GM12878 (cell line): ENCODE measurements at places on chromosomes 7 and 10. TPM values are rescaled to one million over a fixed set of nuclear protein-coding genes. Genes with fewer than 3 reads are reported as not detected.

C7orf57 gene
- polyA plus RNA-seq = not detected in 2 replicates

SYT15 gene
- 0.15 and 0.29 TPM in 2 replicates for polyA plus RNA-seq

NXPH1 gene
- not detected in 2 replicates for polyA plus RNA-seq

HTR7 gene
- polyA plus RNA-seq = not detected in 2 replicates

DNA sequence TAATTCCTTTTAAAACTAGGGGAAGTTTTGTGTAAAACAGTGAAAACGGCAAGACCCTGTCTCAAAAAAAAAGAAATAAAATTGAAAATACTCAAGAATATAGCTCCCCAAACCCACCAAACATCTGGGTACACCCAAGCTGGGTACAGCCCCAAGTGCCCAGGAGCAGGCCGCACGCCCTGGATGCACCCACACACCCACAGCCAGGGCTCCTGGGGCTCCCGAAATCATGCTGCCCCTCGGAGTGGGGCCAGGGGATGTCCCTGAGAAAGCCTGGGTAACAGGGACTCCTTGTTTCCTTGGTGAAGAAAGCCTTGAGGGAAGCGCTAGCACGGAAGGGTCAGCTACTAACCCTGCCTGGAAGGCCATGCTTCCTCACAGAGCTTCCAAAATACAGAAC is 10.1 kb downstream of the BNIP3 start:
- no peak for DNase-seq

DNA sequence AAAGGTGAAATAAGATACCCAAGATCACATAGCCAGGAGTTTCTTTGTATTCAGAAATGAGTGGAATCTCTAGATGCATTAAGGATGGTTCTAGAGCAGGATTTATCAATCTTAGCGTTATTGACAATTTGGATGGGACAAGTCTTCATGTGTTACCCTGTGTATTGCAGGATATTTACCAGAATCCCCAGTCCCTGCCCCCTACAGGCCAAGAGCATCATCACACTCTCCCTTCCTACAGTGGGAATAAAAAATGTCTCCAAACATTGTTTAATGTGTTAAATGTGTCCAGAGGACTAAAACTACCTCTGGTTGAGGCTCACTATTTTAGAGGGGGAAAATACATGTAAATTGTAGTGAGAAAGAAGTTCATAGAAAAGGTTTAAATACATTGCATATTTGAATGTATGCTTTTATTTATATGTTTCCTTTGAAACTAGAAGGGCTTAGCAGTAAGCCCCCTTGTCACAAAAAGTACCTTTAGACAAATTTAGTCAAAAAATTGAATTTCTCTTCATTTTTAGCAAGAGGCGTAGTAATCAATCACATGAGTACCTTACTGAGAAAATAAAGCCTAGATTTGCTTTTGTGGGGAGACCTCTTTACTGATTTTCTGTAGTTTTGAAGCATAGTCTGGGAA is 141.2 kb downstream of the MLLT10 start:
- DNase-seq = no peak

- DNase-seq = no peak
Observed at GRCh38 chr7:48627164-48627563, 297.2 kb upstream of the CDC14C start.

- DNase-seq = no peak
Observed at GRCh38 chr10:33109788-33110469, 151.9 kb upstream of the ITGB1 start.

DNA sequence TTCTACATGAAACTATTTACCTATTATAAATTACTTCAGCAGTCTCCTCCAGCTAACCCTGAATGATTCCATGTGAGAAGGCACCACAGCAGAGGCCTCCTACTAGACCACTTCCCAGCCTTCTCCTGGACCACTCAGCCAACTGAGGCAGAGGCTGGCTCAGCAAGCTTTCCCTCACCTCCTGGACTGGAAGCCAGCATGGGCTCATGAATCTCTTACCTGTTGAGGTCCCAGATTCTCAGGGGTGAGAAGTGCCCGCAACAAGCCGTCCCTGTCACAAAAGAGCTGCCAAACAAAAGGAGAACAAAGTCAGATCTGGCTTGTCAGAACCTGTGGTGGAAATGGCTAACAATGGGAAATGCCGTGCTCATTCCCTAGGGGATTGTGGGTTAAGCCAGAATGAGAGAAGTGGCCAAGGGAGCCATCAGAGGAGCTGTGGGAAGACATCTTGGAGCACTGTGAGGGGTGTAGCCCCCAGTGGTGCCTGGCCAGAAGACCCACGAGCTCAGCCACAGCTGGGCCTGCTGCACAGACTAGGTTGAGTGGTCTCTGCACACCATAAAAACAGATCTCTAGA is 36.5 kb downstream of the DPCD start:
- DNase-seq = no peak

DNA sequence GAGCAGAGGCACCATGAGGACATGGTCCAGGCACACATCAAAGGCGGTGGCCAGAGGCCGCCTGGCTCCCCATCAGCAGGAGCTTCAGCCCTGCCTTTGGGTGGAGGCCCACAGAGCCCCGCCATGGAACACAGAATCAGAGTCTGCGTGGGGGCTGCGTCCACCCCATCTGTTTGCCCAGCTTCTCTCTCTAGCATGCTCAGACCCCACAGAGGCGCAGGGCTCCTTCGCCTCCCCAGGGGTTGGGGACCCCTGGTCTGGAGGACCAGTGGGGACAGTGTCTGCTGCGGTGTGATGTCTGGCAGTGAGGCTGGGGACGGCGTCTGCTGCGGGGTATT is 321.9 kb downstream of the PTPRN2 start:
- DNase-seq = no peak

- no peak for DNase-seq
Observed at GRCh38 chr10:122348512-122348911, 26.0 kb upstream of the PLEKHA1 start.

- no peak for DNase-seq
Observed at GRCh38 chr10:120643351-120643750, 186.3 kb downstream of the PLPP4 start.

GRCh38 chr7:144653449-144653848 is 182.4 kb downstream of the TPK1 start:
- DNase-seq = no peak

DNA sequence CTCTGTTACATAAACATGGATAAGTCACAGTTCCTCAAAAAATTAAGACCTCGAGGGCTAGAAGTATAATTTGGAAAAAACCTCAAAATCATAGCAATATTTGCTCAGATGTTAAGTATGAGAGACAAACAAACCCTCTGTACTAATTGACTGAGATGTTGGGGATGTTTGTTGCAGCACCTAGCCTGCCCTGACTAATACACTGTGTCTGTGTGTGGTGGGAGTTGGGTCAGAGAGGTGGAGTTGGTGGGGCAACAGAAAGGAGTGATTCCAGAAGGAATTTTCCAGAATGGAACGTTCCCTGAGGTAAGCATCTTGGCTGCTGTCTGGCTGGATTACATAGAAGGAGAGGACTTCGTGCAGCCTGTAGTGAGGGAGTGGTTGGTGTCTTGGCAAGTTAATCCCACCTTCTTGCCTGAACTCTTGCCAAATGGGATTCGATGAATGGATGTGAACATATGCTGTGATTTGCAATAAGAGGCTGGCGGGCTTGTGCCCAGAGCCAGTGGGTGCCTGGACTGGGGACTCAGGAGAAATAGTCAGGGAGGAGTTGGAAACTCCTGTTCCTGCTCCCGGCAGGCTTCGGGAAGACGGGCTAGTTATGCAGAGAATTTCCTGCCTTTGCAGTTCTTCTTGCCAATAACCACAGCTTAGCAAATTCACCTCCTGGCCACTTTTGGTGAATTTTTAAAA is 9.3 kb upstream of the FAM180A start:
- DNase-seq = no peak

DNA sequence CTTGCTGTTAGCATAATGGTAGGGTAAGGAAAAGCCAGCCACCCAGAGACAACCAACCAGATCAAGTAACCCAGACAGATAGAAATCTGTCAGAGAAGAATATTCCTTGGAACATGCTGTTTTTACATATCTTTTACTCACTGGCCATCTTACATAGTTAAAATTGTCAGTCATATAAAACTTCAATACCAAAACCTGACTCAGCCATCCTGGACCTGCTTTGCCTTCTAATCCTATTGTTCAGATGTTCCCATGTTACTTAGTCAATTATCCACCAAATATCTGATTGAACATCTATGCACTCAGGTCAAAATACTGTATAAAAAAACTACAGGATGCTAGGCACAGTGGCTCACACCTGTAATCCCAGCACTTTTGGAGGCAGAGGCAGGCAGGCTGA is 466.5 kb upstream of the NRP1 start:
- no peak for DNase-seq
